ENCODE measurements at places on chromosomes 4 and X.

DNA sequence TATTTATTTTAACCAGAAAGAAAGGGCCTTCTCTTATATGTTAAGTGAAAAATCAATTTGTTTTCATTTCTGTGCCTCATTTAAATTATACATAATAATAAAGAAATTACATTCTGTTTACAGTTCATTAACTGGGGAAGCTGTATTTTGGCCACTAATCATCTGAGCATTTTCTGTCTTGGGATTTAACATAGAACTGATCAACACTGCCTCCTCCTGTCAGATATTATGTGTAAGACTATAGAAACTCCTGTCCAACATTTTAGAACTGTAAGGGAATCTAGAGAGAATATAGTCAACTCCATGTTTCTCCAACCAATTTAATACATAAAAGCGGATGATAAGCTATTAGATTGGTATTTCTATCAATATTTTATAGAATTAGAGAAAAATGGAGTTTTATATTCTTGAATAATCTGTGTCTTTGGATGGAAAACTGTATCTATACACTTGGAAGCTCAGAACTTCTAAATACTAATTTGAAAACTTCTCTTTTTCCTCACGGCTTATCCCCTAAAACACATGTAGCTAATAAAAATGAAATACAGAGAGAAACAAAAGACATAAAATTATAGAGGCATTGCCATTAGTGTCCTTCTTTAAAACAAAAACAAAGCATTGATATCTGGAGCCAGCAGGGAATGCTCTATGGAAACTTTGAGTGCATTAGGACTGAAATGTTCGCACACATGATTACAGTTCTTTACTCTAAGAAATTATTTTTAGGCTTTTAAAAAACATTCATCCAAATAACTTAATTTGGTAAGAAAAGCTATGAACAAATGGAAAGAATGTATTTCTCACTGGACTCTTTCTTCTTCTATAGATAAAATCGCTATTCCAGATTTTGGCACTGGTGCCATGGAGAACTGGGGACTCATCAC is 33.1 kb downstream of the ENPEP start:
- DNase-seq: peak; percentile 62

- no peak for DNase-seq
Measured at GRCh38 chr4:98055800-98056501, 87.3 kb downstream of the STPG2 start.

DNA sequence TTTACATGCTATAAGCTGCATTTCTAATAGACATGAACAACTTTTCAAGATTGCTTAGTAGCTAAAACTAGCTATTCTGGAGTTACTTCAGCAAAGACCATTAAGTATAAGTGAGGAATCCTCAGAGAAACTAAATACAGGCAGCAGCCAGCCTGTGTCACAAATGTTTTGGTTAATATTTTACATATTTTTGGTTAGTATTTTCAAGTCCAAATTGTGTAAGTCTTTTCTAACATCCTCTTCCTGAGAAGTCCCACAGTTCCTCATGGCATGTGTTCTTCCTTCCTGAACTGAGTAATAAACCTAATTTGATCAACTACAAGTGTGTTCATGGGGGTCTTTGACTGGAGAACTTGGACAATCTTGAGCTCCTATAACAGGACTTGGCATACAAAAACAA is 42.4 kb upstream of the MCF2 start:
- peak; percentile 3 for DNase-seq

DNA sequence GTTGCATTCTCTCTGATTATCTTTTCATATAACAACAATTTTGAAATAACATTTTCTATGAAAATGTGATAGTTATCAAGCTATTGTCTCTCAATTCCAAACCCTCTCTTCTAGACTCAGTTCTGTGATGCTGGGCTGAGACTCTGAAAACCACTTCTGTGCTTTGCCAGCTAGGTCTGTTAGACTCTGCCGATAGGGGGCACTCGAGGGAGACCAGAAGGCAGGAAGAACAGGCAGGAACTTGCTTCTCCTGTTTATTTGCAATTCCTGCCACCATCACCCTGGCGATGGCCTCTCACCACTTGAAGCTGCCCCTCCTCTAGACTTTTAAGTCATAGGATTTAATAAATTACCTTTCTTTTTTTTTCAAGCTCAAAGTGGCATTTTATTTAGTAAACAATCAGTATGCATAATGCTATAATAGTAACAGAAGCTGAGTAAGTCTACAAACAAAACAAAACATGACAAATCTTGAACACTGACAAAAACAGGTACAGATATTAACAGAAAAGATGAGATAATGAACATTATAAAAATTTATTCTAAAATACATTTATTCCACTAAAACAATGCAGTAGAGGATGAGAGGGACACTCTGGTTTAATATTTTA is 49.7 kb downstream of the RASL11B start:
- peak; percentile 81 for DNase-seq

- DNase-seq: no peak
Measured at GRCh38 chrX:69088171-69088938, 76.9 kb downstream of the PJA1 start.
